CD4-positive, alpha-beta T cell treated with Interferon alpha-2 for 1 hour (primary cell): ENCODE measurements at places on chromosomes 4 and X.

GRCh38 chr4:67886281-67886680 lies 2.5 kb upstream of the TMPRSS11D start:
- no peak for DNase-seq

DNA sequence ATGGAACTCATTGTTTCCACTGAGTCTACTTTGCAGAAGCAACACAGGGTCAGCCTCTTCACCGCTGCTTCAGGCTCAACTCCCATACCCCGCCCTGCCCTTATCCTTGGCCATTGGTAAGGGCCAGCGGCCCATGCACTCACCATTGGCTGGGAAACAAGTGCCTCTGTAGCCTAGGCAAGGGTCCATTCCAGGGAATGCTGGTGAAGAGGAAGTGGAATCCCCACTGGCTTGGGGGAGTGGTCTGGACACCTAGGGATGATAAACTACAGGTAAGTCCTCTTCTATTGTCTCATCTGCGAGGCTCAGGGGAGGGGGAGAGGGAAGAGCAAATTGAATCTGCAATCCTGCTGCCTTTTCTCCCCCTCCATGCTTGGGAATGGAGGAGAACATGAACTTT lies 153.1 kb downstream of the SH3BGRL start:
- no peak for DNase-seq

DNA sequence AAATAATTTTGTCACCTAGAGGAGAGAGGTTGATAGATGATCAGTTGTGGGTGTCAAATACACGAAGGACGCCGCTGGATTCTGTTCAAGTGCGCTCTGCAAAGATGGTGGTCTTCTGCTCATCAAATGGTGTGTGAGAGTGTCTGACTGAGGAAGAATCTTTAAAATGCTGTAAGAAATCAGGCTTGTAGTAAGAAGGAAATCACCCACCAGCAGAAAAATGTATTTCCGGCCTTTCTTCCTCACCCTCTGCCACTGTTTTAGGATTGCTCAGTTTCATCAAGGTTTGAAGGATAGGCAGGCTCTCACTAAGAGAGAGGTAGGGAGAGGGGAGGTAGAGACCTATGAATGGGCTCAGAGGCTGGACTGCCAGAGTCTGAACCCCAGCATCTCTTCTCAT lies 28.7 kb downstream of the RHOH start:
- DNase-seq = peak; percentile 40

GRCh38 chrX:21158678-21159077 lies 215.5 kb upstream of the CNKSR2 start:
- no peak for DNase-seq

GRCh38 chr4:56142088-56142487 lies 193.3 kb downstream of the CEP135 start:
- no peak for DNase-seq

- DNase-seq = no peak
Observed at GRCh38 chrX:49760290-49760890, 64.6 kb upstream of the PAGE1 start.
